ENCODE measurements at places on chromosomes 2 and 18.

GRCh38 chr2:109320195-109320922 is 191.4 kb downstream of the SH3RF3 start:
- DNase-seq = no peak

- no peak for DNase-seq
Observed at GRCh38 chr2:64410671-64411070, 43.3 kb upstream of the LGALSL start.

DNA sequence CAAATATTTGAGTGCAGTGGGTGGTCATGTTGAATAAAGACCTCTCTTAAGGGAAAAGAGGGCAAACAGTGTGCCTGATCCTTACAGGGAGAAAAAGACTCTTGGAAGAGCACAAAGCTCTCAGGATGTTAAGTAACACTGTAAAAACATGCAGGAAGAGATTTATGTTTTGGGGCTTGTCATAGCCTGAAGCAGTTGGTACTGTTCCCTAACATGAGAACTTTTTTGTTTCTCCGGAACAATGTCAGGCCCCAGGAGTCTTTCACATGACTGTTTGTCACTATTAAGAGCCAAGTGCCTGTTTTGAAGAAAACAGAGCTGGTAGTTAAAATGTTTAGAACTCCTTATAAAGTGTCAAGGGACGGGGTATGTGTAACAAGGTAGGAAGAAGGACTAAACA is 83.7 kb upstream of the B3GNT2 start:
- DNase-seq = peak; percentile 23

GRCh38 chr2:33126958-33127357 is 180.2 kb downstream of the LTBP1 start:
- no peak for DNase-seq

- DNase-seq = no peak
Observed at GRCh38 chr2:20618886-20619521, 31.9 kb downstream of the HS1BP3 start.

- no peak for DNase-seq
Observed at GRCh38 chr2:48120112-48120511, 213.8 kb upstream of the FBXO11 start.

DNA sequence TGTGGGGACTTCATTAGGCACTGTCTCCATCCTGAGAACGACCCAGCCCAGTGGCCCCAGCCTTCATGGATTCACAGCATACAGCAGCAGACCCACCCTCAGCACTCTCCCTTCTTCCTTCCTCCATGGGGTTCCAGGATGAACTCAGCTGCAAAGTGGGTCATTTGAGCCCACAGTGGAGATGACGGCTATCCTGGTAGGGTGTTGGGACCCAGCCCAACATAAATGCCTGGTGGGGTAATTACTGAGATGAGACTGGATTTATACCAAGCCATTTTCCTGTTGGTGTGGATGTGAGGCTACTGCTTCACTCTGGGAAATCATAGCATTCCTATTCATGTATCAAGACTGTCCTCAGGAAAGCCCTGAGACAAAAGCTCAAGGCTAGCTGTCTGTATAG is 536.7 kb upstream of the TNP1 start:
- no peak for DNase-seq

- DNase-seq = peak; percentile 23
Observed at GRCh38 chr18:63951302-63951705, 2.2 kb downstream of the HMSD start.

DNA sequence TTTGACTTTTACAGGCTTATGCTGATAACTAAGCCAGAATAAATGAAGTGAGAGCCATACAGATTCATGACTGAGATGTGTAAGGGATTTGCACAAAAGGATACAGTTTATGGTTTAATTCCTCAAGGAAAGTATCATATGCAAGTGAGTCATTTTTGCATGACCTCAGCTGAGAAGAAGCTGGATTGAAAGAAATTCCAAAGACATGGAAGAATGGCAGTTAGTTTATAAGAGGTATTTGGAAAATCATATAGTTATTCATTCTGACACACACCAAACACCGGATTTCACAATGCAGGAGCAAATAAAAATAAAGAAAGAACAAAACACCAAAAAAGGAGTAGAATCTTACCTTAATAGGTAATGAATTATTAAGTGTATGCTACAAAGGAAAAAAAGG is 83.2 kb upstream of the RND3 start:
- no peak for DNase-seq

GRCh38 chr2:39615675-39616074 is 50.0 kb upstream of the TMEM178A start:
- no peak for DNase-seq

GRCh38 chr18:61530681-61531080 is 197.5 kb downstream of the CDH20 start:
- DNase-seq = peak; percentile 60

- DNase-seq = no peak
Observed at GRCh38 chr2:17146358-17146757, 371.9 kb downstream of the RAD51AP2 start.

DNA sequence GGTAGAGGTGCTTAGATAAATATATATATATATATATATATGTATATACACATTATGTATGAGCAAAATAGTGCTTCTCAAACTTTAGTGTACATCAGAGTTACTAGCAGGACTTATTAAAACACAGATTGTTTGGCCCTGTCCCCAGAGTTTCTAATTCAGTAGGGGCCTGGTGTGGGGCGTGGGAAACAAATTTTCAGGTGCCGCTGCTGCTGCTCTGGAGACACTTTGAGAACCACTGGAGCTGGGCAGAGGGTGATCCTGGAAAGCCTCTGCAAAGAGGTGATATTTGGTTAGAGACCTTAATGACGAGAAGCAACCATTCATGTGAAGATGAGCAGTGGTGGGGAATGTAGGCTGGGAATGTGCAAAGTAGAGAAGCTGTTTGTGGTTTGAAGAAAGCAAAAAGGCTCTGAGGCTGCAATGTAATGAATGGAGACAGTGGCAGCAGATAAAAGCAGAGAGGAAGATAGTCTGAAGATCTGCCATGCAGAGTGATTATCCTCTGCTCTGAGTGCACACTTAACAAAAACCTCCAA is 142.9 kb downstream of the PLCL1 start:
- no peak for DNase-seq

DNA sequence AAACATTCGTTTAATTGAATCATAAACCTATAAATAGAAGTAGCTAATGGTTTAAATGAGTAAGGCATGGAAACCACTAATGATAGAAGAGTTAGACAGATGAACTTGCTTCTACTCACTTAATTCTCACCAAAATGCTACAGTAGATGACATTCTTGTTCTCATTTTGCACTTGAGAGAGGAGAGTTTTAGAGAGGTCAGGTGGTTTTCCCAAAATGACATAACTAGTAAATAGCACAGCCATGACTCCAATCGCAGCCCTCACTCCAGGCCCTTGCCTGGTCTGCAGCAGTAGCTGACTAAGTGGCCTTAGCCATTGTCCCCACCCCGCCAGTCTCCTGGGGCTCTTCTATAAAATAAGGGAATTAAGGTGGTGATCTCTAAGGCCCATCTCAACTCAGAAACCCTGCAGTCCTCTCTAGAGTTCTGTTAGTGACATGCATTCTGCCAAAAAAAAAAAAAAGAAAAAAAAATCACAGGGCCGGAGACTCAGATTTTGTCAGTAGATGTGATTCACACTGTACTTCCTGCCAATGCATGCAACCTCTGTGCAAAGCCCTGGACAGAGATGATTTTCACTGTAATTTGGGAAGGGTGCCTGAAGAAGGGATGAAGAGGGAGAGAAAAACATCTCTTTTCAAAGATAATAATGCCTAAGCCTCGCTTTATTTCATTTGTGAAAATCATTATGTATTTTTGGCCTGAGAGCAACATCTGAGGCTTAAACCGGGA is 221.8 kb downstream of the ANAPC1 start:
- no peak for DNase-seq

DNA sequence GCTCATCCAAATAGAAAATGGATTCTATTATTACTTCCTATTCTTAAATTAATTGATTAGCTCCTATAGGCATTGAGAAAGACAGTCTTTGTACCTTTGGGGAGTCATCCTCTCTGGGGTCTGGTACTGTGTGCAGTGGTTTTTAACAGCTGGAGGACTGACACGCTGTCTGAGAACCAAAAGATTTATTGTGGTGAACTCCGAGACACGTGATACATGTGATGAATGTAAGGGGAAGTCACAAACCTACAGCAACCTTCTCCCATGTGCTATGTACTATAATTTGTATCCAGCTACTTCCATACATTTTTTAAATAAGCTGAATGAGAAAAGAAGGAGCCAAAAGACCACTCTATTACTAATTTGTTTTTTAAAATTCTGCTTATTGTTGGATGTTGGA is 133.7 kb downstream of the GALNT3 start:
- no peak for DNase-seq

- peak; percentile 51 for DNase-seq
Observed at GRCh38 chr2:60028849-60029565, 524.4 kb downstream of the BCL11A start.

DNA sequence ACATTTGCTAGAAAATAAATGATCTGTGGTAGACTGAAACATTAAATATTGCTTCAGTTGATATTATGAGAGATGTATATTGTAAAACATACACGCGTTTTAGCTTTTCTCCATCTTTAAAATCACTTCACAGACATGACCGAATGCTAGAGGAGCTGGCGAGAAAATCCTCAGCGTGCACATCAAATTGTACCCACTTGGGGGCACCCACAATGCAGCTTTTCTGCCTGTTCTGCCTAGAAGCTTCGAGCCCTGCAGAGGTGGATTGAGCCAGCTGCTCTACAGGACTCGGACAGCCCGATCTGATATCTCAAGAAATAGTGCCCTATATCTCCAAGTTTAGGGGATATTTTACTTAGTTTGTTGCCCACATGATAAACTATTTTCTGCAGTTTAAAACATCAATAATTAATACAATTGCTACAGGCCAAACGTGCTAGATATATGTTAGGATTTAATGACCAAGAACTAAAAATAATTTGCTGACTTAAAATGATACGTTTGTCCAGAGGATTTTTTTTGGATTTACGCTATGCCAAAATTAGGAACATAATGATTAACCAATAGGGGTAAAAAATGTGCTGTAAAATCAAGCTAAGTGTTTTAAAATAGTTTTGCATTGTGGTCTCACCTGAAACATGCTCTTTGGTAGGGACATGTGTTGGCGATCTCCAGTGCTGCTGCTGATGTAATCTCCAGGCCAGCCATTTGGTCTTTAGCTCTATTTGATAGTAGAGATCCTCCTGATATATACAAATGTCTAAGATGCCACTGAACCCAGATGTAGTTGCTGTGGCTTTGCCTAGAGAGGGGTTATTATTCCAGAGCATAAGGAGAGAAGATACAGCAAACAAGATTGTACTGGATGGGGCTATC is 22.3 kb upstream of the ATP5MC3 start:
- peak; percentile 83 for DNase-seq

- no peak for DNase-seq
Observed at GRCh38 chr2:674321-674985, 2.8 kb downstream of the TMEM18 start.

GRCh38 chr2:136051725-136052048 is 66.3 kb upstream of the DARS1 start:
- no peak for DNase-seq

- peak; percentile 9 for DNase-seq
Observed at GRCh38 chr2:70743677-70744076, 24.3 kb downstream of the ADD2 start.

- peak; percentile 5 for DNase-seq
Observed at GRCh38 chr2:9782197-9782719, 61.0 kb upstream of the TAF1B start.

GRCh38 chr2:191385416-191386160 is 140.4 kb downstream of the MYO1B start:
- no peak for DNase-seq

DNA sequence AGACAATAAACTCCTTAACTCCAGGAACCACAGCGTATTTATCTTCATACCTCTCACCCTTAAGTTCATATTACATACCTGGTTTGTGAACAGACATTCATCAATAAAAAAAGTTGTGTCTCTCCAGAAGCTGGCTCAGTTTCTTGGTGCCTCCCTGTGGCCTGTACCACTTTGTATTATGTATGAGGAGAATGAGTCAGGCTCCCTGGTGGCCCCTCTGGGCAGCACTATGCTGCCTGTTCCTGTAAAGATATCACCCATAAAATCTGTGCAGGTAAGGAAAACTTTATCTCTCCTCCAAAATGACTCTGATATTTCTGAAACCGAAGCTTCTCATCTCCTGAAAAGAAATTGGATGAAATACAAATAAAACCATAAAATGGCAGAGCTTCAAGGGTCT is 198.4 kb upstream of the NT5C1B start:
- peak; percentile 3 for DNase-seq

DNA sequence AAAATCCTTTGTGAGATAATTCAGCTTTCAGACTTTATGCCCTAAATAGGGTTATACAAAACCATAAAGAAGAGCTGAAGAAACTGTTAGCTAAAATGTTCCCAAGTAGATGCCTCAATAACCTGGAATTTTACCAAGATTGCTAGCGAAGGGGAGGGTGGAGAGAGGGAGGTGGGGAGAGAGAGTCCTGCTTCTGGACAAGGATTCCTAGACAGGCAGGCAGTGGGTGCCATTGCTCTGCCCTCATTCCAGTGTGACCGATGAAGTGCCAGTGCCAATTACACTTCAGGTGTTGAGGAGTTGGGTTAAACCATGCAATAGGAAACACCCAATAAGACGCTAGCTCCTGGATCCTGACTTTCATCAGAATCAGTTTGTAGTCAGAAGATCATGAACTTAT is 18.1 kb downstream of the LAPTM4A start:
- DNase-seq = no peak

DNA sequence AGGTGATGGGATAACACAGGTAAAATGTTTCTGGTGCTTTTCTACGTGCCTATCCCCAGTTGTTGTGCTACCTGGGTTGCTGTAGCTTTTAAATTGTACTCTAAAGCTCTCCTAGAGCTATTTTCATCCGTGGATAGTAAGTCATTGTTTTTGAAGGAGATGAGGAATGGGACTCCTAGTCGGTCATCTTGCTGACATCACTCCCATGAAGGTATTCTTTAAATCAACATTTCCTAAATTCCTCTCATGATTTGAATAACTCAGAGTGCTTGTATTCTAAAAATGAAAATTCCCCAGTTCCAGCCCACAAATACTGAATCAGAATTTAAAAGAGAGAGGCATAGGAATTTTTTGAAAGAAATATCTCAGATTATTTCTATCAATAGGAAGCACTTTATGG is 44.3 kb downstream of the CCDC148 start:
- DNase-seq = no peak

GRCh38 chr18:35311496-35311895 is 21.5 kb upstream of the ZSCAN30 start:
- no peak for DNase-seq

GRCh38 chr18:53101536-53102105 is 761.6 kb downstream of the DCC start:
- peak; percentile 62 for DNase-seq

DNA sequence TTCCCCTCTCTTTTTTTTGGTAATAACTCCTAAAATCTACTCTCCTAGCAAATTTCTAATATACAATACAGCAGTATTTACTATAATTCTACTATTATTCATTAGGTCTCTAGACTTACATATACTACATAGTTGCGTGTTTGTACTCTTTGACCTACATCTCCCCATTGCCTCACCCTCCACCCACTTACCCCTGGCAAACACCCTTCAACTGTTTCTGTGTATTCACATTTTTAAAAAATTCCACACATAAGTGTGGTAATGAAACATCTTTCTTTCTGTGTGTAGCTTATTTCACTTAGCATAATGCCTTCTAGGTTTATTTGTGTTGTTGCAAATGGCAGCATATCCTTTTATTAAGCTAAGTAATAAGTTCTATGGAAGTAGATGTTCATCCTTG is 336.0 kb downstream of the CCDC85A start:
- DNase-seq = no peak

- no peak for DNase-seq
Observed at GRCh38 chr2:229141424-229142025, 129.6 kb downstream of the PID1 start.

- no peak for DNase-seq
Observed at GRCh38 chr2:54074606-54075341, 40.6 kb upstream of the ACYP2 start.

Measured in NCI-H69 (cell line).